Effector memory CD8-positive, alpha-beta T cell (primary cell): ENCODE measurements at places on chromosomes 5 and 9.
A peak's percentile ranks its signal among the peaks of the same experiment; 100 is the strongest.

- peaks cover 12% of the 10 kb centered on the region for H3K4me1 ChIP-seq
- no peak overlapping the region for H3K4me3 ChIP-seq
- H3K27ac ChIP-seq = peak overlapping the region; percentile 88
- no peak for DNase-seq
- H3K36me3 ChIP-seq = peaks cover 3% of the 10 kb centered on the region
Observed at GRCh38 chr5:154262342-154262741, 71.8 kb downstream of the GALNT10 start.

DNA sequence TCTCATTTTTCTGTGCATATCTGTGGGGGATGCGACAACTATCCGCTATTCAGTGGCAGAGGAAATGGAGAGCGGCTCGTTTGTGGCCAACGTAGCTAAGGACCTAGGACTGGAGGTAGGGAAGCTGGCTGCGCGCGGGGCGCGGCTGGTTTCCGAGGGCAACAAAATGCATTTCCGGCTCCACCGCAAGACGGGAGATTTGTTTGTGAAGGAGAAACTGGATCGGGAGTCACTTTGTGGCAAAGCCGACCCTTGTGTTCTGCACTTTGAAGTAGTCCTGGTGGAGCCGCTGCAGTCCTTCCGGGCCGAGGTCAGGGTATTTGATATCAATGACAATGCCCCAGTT lies 320 bp downstream of the PCDHB1 start:
- no peaks in the 10 kb centered on the region for H3K36me3 ChIP-seq
- H3K4me1 ChIP-seq = peaks cover 4% of the 10 kb centered on the region
- peaks cover 30% of the 10 kb centered on the region for H3K27me3 ChIP-seq

DNA sequence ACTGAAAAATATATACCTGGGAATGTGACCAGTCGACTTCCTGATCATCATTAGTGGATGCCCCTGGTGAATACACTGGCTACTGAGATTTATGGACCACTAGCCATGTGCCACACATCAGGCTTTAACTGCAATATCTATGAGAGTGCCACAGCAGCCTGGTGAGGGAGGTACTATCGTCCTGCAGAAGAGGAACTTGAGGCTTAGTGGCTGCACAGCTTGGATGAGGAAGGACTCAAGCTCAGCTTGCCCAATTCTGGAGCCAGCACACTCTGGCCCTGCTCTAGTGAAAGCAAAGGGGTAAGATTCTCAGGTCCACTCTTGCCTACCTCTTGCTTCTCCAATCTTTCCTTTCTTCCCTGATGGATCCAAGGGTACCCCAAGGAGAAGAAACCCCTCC lies 129.3 kb downstream of the ENTREP1 start:
- H3K36me3 ChIP-seq = no peaks in the 10 kb centered on the region
- H3K4me1 ChIP-seq = no peaks in the 10 kb centered on the region
- no peak overlapping the region for H3K27ac ChIP-seq
- DNase-seq = no peak
- peaks cover 6% of the 10 kb centered on the region for H3K27me3 ChIP-seq

GRCh38 chr9:136947955-136948510 lies 3.0 kb downstream of the C8G start:
- peaks cover 18% of the 10 kb centered on the region for H3K36me3 ChIP-seq
- peak overlapping the region; percentile 82 for H3K27ac ChIP-seq
- no peak for DNase-seq
- H3K4me1 ChIP-seq = peaks cover 18% of the 10 kb centered on the region

DNA sequence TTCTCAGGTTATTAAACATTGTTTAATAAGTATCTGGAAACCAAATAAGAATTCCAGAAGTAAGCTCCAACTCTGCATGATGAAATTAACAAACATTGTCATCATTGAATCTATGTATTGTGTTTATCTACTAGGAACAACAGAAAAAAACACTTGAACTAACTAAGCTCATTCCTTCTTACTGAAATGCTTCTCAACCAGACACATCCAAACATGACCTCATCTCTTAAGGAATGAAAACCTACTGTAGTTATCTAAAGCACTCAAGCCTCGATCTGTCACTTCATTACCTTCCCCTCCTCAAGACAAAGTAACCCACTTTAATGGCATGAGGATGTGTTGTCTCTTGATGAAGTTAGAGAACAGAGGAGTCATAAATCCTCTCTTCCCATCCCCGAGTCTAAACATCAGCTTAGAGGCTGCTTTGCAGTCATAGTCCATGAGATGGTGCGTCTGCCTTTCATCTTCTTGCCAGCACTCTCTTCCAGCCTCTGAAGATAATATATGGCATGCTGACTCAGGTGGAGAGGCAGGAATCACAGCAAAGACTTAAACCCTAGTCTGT lies 86.5 kb downstream of the CEMIP2 start:
- peaks cover 29% of the 10 kb centered on the region for H3K4me1 ChIP-seq
- DNase-seq = no peak
- peaks cover 3% of the 10 kb centered on the region for H3K36me3 ChIP-seq
- H3K27ac ChIP-seq = peak overlapping the region; percentile 54

GRCh38 chr5:149627070-149627469 lies 45.8 kb downstream of the ARHGEF37 start:
- no peak overlapping the region for H3K4me3 ChIP-seq
- no peak for DNase-seq

GRCh38 chr5:88045931-88046461 lies 222.6 kb downstream of the TMEM161B start:
- no peak for DNase-seq
- H3K27ac ChIP-seq = no peak overlapping the region
- H3K27me3 ChIP-seq = peaks cover 5% of the 10 kb centered on the region
- H3K4me3 ChIP-seq = no peak overlapping the region

GRCh38 chr5:3220638-3221288 lies 374.9 kb upstream of the IRX1 start:
- H3K36me3 ChIP-seq = no peaks in the 10 kb centered on the region
- H3K4me1 ChIP-seq = peaks cover 2% of the 10 kb centered on the region
- no peak overlapping the region for H3K27ac ChIP-seq
- H3K27me3 ChIP-seq = no peaks in the 10 kb centered on the region
- no peak for DNase-seq

- H3K4me3 ChIP-seq = no peak overlapping the region
- no peaks in the 10 kb centered on the region for H3K27me3 ChIP-seq
Observed at GRCh38 chr5:45109636-45110035, 300.9 kb downstream of the MRPS30 start.

GRCh38 chr5:18789218-18789998 lies 1155.1 kb downstream of the TAF11L14 start:
- H3K27ac ChIP-seq = no peak overlapping the region
- H3K27me3 ChIP-seq = no peaks in the 10 kb centered on the region
- no peaks in the 10 kb centered on the region for H3K4me1 ChIP-seq
- DNase-seq = no peak
- no peak overlapping the region for H3K4me3 ChIP-seq

- H3K4me1 ChIP-seq = peaks cover 65% of the 10 kb centered on the region
- peak overlapping the region; percentile 89 for H3K27ac ChIP-seq
- H3K27me3 ChIP-seq = no peaks in the 10 kb centered on the region
Observed at GRCh38 chr9:131720330-131720729, 19.5 kb downstream of the RAPGEF1 start.

DNA sequence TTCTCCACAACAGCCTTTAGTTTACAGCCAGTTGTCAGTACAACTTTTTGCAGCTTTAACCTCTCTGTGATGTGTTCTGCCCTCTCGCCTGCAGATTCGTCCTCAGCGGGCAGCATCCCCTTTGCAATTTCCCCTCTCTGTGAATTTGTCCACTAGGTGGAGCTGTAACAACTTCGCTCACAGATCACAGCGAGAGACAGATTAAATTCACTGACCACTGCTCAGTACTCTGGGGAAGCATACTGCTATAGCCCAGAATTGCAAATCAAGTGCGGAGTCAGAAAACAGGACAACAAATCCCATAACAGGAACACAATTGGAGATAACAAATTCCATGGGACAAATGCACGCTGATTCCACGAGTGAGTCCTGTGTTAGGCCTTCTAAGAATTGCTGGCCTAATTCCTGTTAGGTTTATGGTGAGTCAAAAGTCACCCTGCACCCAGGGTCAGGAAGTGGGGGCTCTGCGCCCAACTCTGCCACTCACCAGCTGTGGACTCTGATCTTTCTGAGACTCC lies 2124.9 kb downstream of the MAT2B start:
- H3K27me3 ChIP-seq = no peaks in the 10 kb centered on the region
- peak; percentile 2 for DNase-seq
- no peaks in the 10 kb centered on the region for H3K4me1 ChIP-seq
- no peak overlapping the region for H3K27ac ChIP-seq
- no peak overlapping the region for H3K4me3 ChIP-seq
- H3K36me3 ChIP-seq = no peaks in the 10 kb centered on the region

GRCh38 chr9:105656131-105656921 lies 5.9 kb upstream of the TAL2 start:
- no peak overlapping the region for H3K27ac ChIP-seq
- H3K4me1 ChIP-seq = peaks cover 7% of the 10 kb centered on the region
- DNase-seq = no peak
- no peaks in the 10 kb centered on the region for H3K36me3 ChIP-seq

- H3K4me3 ChIP-seq = peak overlapping the region; percentile 45
- H3K4me1 ChIP-seq = peaks cover 49% of the 10 kb centered on the region
Observed at GRCh38 chr5:131068893-131069643, 96.0 kb downstream of the HINT1 start.

GRCh38 chr5:4188704-4189103 lies 593.1 kb downstream of the IRX1 start:
- H3K27me3 ChIP-seq = no peaks in the 10 kb centered on the region
- no peak overlapping the region for H3K27ac ChIP-seq
- H3K36me3 ChIP-seq = no peaks in the 10 kb centered on the region
- DNase-seq = no peak
- no peak overlapping the region for H3K4me3 ChIP-seq
- H3K4me1 ChIP-seq = no peaks in the 10 kb centered on the region

GRCh38 chr9:116233160-116233530 lies 79.6 kb downstream of the PAPPA start:
- H3K27me3 ChIP-seq = no peaks in the 10 kb centered on the region
- H3K36me3 ChIP-seq = no peaks in the 10 kb centered on the region
- H3K4me3 ChIP-seq = no peak overlapping the region

GRCh38 chr5:120252839-120253238 lies 211.3 kb upstream of the PRR16 start:
- H3K4me3 ChIP-seq = no peak overlapping the region
- no peaks in the 10 kb centered on the region for H3K36me3 ChIP-seq
- no peak overlapping the region for H3K27ac ChIP-seq
- no peak for DNase-seq
- no peaks in the 10 kb centered on the region for H3K27me3 ChIP-seq
- no peaks in the 10 kb centered on the region for H3K4me1 ChIP-seq

DNA sequence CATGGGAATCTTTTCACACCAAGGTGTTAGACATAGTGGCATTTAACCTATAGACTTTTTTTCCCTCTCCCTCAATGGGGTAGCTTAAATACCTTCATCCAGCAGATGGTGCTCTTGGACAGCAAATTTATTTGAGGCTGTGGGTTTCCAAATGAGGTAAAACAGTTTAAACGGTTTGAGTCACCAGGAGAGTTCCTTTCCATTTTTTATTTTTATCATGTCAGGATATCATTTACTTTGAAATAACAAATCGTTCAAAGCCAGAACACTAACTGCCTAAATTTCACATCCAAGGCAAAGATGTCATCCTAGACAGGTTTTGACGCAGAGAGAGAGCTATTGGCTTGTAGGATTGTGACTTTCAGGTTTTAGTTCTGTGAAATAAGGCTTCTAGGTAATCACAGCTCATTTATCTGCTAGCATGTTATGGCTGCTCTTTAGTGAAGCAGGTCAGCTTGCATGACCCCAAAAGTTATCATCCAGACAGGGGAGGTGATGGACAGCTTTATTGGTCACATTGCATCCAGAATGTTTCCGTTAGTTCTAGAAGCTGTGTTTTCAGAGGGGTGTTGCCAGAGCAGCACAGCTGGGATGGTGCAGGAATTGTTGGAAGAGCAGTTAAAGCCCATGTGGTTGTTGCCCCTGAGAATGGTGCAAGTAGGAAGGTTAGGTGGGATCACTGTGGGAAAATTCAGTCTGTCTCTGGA lies 69.8 kb downstream of the KDM4C start:
- H3K27me3 ChIP-seq = no peaks in the 10 kb centered on the region
- H3K27ac ChIP-seq = no peak overlapping the region
- H3K36me3 ChIP-seq = peaks cover 21% of the 10 kb centered on the region
- DNase-seq = peak; percentile 28
- no peak overlapping the region for H3K4me3 ChIP-seq

- H3K27me3 ChIP-seq = no peaks in the 10 kb centered on the region
- no peaks in the 10 kb centered on the region for H3K36me3 ChIP-seq
- no peaks in the 10 kb centered on the region for H3K4me1 ChIP-seq
Observed at GRCh38 chr5:4639946-4640345, 500.2 kb upstream of the ADAMTS16 start.

GRCh38 chr5:61737964-61738340 lies 405.9 kb downstream of the ZSWIM6 start:
- H3K36me3 ChIP-seq = no peaks in the 10 kb centered on the region
- DNase-seq = no peak
- H3K4me1 ChIP-seq = no peaks in the 10 kb centered on the region
- H3K27ac ChIP-seq = no peak overlapping the region
